Stimulated activated CD8-positive, alpha-beta memory T cell treated with anti-CD3 and anti-CD28 coated beads, Interleukin-7, amount 100 ng/mL, for 1 hour (primary cell): ENCODE measurements at places on chromosomes 4 and X.

GRCh38 chr4:20266215-20267082 is 14.7 kb downstream of the SLIT2 start:
- no peak for DNase-seq

DNA sequence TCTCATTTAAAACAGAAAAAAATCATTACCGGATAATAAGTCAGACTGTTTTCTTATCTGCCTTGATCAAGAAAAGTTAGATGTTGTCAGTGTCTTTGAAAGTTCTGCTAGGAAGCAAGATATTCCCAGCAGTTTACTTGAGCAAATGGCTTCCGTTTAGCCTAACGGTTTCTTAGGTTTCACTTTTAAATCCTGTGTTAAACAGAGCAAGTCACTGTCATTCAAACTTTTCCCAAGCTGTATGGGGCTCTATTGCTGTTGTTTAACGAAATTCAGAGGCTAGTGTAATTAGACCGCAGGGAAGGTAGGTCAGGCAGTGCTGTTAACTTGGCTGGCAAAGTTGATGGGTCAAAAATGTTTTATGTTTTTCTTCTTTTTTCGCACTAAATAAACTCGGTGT is 80.3 kb upstream of the NEIL3 start:
- no peak for DNase-seq

GRCh38 chr4:64617800-64618199 is 208.6 kb upstream of the TECRL start:
- no peak for DNase-seq

- DNase-seq = no peak
These were observed 24.4 kb downstream of the AIMP1 start for GRCh38 chr4:106340774-106341173.

DNA sequence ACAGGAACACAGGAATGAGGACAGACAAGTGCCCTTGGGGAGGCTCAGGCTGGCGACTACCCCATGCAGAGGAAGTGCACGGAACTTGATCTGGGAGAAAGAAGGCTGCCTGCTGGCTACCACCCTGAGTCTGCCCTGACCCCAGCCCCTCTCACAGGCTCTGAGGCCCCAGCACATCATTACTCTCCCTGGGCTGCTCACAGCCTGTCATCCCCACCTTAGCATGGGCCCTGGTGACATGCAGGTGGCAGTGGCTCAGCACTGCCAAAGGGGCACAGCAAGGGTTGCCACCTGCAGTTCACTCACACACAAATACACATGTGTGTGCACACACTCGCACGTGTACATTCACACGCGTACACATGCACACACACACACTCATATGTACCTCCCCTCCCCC is 26.1 kb upstream of the MAMLD1 start:
- DNase-seq = no peak

- DNase-seq = no peak
These were observed 239.0 kb upstream of the GIMD1 start for GRCh38 chr4:106607558-106607957.

DNA sequence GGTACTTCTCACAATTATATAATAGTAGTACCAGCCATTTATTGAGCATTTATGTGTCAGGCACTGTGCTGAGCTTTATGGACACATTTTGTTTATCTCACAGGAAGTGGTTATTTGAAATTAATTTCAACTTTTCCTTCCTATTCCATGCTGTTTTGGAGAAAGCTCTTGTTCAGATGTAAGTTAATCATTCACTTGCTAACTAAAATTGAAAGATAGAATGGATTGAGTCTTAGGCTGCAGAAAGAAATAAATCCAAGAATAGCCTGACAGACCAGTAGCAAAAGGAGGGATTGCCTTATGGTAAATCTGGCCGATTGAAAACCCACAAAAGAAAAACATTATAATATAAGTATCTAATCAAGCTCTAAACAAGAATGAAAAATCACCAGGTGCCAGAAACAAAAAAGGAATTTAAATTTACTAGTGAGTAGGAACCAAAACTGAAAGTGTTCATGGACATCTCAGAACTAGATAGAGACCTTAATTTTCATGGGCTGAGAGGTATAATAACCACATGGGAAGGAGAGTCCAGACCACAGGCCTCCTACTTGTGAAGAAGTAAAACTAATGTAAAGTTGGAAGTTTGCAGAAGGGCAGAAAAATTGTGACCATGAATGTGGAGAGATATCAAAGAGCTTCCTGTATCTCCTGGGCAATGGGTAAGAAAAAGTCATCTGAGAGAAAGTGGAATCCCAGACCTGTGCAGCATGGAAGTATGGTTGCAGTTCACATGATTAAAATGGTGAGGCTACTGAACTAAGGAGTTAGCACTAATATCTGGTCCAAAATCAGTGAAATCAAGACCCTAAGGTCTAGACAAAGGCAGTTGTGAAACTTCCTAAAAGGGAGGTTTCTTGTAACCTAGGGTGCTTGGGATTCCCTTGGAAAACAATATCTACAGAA is 38.0 kb downstream of the RADX start:
- DNase-seq = no peak

DNA sequence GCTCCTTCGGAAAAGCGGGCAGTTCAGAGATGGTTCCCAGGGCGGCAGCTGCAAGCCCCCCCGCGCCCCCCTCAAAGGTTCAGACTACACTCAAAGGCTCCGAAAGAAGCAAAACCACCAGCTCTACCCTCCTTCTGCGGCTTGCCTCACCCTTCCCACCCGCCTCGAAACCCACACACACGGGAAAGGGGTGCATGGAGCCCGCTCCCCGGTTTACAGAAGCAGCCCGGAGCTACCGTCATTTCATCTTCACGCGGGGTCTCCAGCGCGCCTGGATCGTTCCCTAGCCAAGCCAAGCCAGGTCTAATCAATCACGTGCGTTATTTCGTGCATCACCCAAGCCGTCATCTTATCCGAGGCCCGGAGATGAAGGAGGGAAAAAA is 1.2 kb downstream of the NLGN4X start:
- DNase-seq = no peak

DNA sequence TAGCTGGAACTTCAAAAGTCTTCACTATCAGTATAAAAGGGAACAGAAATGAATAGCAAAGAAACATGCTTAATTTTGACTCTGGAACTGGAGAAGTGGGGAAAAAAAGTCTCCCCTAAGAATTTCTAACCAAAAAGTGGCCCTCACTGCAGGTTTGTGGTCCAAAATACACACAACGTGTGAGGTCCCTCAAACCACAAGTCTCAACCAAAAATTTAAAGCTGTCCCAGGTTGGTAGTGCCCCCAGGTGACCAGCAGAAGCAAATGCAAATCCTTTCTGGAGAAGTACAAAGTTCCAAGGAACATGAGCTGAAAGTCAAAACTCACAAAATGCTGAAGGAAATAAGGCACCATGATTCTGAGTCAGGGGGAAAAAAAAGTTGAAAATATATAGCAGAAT is 23.6 kb upstream of the VAMP7 start:
- DNase-seq = no peak

- no peak for DNase-seq
These were observed 11.2 kb upstream of the YIPF7 start for GRCh38 chr4:44662623-44663005.

DNA sequence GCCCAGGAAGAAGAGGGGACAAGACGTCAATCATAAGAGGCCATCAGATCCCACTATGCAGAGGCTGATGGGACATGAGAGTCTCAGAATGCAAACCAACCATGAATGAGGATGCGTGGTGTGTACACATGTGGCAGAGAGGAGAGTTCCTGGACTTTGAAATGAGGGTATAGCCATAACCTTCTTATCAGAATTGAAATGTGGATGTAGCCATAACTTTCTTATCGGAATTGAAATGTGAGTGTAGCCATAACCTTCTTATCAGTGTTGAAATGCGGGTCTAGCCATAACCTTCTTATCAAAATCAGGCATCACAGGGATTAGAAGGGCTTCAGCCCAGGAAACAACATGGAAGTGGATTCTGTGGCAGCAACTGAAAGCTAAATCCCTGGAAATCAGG is 415.5 kb upstream of the FAT1 start:
- no peak for DNase-seq

DNA sequence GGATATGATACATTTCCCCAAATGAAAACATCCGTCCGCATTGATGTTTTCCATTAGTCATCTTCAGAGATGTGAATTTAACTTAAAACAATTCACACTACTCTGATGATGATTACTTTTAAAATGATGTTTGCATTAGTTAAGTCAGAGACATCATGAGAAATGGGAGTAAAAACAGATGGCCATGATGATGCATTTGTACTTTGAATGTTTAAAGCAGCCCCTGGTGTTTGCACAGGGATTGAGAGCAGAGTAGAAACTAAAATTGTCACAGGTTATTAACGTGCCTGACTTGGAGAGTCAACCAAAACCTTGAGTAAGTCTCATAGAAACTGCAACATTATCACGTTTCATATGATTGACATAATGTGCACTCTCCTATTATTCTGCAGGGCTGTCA is 117.2 kb downstream of the CFAP299 start:
- DNase-seq = no peak

DNA sequence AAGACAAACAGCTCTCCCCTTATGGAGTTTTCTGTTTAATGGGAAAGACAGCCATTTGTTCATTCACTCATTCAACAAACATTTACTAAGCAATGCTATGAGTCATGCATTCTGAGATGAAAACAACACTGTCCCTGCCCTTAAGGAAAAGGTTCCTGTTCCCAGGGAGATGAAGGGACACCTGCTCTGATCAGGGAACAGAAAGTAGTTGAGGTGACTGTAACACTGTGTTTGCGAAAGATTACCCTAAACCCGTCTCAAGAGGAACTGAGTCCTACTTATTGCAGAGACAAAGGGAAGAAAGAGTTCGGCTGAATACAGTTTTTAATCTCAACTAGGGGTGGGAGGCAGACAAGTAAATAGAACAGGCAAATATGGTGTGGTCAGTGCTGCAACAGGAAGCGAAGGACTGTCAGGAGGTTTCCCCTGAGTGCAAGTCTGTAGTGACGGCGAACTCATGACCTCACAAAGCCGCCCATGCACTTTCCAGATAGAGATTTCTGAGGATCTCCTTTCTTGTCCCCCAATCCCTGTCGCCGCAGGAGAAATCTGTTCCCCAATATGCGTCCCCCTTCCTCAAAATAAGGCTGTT is 712 bp downstream of the STX18 start:
- no peak for DNase-seq

DNA sequence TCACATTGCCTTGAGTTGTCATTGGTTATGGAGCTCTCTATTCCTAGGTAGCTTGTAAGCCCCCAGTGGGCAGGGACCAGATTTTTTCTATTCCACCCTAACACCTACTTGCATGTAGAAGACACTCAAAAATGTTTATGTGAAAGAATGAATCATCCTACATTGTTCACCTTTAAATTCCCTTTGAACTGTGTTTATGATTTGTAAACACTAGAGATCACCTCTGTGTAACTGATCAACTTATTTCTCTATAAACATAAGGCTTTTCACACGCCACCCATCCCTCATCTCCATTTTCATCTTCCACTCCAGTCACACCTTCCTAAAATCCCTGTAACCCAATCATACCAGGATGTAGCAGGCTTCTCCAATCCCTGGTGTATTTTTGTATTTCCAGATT is 142.6 kb upstream of the LEF1 start:
- no peak for DNase-seq

- no peak for DNase-seq
These were observed 21.3 kb downstream of the ABCG2 start for GRCh38 chr4:88137112-88137511.

- DNase-seq = no peak
These were observed 120.0 kb upstream of the SHISA3 start for GRCh38 chr4:42277291-42277690.

GRCh38 chr4:153781280-153781679 is 7.6 kb downstream of the SFRP2 start:
- DNase-seq = no peak

- DNase-seq = no peak
These were observed 3.7 kb downstream of the MTMR1 start for GRCh38 chrX:150696866-150697265.

DNA sequence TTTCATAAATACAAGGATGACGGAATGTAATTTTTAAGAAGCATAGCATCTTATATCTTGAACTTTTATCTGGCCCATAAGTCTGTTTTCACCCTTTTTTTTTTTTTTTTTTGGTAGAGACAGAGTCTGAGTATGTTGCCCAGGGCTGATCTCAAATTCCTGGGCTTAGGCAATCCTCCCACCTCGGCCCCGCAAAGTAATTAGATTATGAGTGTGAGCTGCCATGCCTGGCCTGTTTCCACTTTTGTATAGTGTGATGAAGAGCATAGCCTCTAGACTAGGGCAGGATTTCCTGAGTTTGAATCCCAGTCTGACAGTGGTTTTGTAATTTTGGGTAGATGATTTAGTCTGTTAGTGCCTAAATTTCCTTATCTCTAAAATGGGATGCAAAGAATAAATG is 11.0 kb downstream of the STIM2 start:
- DNase-seq = no peak

GRCh38 chr4:159673221-159673620 is 570.3 kb downstream of the RAPGEF2 start:
- DNase-seq = no peak

- no peak for DNase-seq
These were observed 36.8 kb downstream of the C4orf51 start for GRCh38 chr4:145716661-145717200.
